ENCODE measurements at places on chromosomes 11 and 22. TPM values are rescaled to one million over a fixed set of nuclear protein-coding genes. Genes with fewer than 3 reads are reported as not detected.

The JHY gene
- 4.3 TPM for total RNA-seq

The ADAMTS15 gene
- total RNA-seq: not detected

The DEAF1 gene
- 39.0 TPM for total RNA-seq

The MS4A6A gene
- total RNA-seq: not detected

The SCUBE2 gene
- not detected for total RNA-seq

The ART1 gene
- not detected for total RNA-seq

The CBLIF gene
- total RNA-seq: not detected

The APOA4 gene
- total RNA-seq: not detected

The DEFB131B gene
- total RNA-seq: not detected

The TECTA gene
- total RNA-seq: 0.18 TPM

The IL17RA gene
- 25.1 TPM for total RNA-seq

The SCARF2 gene
- total RNA-seq: 0.54 TPM

The OR2D2 gene
- total RNA-seq: not detected
